Calu3 (cell line): ENCODE measurements at places on chromosomes 3 and 15.

GRCh38 chr3:130699765-130700164 is 46.9 kb downstream of the PIK3R4 start:
- peak; percentile 44 for DNase-seq

DNA sequence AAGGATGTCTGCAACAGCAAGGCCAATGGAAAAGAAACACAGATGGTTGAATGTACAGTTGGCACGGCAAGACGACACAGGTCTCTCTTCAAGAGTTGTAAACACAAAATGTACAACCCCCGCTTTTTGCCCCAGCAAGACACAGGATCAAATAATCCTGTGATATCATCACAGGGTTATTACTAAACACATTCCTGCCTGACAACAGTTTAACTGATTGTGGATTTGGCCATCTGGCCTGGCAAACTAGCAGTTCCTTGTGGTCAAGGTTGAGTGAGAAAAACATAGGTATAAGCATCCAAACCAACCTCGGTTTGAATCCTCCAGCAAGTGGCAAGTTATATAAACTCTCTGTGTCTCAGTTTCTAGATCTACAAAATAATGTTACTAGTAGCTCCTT is 23.4 kb downstream of the PARP16 start:
- no peak for DNase-seq

GRCh38 chr3:146160321-146160963 is 542 bp downstream of the PLOD2 start:
- peak; percentile 89 for DNase-seq

DNA sequence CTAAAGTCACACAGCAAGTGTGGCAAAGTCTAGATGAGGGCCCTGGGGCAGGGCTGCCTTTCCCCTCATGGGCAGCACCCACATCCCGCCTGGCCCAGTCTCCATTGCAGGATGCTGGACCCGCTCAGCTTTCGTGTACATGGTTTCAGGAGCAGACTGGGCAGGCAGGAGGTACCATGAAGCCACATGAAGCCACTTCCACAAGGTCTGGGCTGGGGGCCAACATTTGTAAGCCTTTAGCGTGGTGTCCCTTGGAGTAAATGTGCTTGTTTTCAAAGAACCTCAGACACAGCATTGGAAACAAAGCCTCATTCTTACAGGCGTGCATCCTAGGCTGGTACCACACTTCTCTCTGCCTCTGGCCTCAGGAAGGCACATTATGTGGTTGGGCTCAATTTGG is 34.5 kb downstream of the UMPS start:
- DNase-seq: no peak

DNA sequence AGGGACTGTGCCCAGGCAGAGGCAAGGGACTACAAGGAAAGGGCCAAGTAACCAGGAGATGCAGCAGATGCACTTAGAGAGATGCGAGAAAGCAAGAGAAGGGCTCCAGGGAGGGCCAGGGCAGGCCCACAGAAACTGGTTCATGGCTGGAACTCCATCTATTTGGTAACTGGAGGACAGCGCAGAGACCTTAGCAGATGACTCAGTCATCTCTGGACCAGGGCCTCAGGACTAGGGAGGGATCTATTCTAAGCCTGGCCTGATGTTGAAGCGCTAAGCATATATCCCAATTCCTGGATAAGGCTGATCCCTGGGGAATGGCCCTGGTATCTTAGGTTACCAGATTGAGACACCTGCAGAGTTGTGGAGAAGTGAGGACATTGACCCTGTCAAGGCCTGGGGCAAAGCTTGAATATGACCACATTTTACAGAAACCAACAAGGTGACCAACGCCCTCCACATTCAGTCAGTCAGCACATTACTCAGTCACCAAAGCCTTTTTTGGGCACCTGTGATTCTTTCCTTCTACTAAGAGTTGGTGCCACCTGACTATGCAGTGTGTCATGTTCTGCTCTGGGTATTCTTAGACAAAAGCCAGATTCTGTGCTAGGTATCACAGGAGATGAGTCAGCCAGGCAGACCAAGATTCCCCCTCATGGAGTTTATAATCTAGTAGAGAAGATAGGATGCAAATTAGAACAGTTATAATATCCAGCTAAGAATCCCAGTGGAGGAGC is 68.4 kb upstream of the SLCO3A1 start:
- no peak for DNase-seq

- no peak for DNase-seq
Measured at GRCh38 chr3:116226266-116226665, 219.0 kb downstream of the LSAMP start.

DNA sequence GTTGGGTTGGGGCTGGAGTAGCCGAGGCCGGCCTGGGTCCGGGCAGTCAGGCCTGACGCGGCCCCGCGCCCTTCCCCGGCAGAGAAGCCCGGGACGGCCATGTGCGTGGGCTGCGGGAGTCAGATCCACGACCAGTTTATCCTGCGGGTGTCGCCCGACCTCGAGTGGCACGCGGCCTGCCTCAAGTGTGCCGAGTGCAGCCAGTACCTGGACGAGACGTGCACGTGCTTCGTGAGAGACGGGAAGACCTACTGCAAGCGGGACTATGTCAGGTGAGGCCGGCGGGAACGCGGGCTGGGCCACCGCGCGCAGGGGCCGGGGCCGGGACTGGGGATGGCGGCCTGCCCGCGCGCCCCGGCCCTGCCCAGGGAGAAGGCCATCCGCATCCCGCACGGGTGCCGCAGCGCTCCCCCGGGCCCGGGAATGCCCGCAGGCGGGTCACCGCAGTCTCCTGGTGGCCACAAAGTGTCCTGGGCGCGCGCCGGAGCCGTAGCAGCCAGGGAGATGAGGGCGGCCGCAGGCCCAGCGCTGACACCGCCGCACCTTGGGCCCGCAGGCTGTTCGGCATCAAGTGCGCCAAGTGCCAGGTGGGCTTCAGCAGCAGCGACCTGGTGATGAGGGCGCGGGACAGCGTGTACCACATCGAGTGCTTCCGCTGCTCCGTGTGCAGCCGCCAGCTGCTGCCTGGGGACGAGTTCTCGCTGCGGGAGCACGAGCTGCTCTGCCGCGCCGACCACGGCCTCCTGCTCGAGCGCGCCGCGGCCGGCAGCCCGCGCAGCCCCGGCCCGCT is 1.3 kb downstream of the ISL2 start:
- no peak for DNase-seq

DNA sequence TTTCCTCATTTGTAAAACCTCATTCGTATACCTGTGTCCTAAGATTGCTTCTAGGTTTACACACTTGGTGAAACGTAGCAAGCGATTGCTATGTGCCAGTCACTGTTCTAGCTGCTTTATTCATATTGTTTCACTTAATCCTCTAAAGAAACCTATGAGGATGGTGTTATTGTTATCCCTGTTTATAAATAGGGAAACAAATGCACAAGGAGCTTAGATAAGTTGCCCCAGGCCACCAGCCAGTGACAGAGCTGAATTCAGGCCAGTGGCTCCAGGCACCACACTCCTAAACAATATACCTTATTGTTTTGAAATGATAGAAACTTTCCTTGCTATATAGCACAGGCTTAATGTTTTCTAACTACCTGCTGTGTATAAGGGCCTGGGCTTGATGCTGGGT is 44.0 kb downstream of the LPP start:
- DNase-seq: no peak

DNA sequence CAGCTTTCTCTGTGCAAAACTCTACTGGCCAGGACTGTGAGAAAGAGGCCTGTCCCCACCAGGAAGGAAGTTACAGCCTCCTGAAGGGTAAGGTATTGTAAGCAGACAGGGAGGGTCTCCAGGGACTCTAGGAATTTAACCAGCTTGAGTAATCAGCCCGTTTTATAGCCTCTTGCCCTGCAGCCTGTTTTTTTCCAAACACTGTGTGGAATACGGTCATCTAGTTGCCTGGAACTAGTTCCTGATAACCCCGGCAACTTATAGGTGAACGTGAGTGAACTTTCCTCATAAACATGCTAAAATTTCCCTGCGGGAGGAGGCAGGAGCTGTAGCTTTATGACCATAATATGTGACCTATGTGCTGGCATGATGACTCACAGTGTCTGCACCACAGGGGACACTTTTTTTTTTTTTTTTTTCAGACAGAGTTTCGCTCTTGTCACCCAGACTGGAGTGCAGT is 60.1 kb upstream of the DAZL start:
- peak; percentile 21 for DNase-seq

DNA sequence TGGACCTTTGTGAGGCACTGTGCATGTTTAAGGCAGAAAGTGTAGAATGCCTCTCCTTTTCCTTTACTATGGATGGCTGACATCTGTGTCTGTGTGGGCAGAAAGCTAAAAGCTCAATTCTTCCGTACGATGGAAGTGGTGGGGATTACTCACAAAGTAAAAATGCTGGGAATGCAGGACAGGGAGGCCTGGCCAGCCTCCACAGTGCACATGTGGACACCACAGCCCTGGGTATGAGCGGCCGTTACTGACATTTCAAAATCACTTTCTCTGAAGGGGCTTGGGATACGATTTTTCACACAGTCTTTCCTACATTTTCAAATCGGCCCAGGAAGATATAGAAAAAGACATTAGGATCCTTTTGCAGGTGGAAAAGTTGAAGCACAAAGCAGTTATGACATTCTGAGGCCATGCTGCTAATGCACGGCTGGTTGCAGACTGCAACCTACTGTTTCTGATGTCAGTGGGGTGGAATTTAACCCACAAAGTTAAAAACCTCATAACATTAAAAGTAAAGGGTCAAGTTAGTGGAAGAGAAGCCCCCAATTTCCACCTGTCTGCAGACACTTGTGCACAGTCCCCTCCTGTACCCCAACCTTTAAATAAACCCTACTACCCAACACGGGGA is 27.9 kb downstream of the EHD4 start:
- peak; percentile 35 for DNase-seq

GRCh38 chr3:6039971-6040370 is 820.9 kb upstream of the GRM7 start:
- no peak for DNase-seq

GRCh38 chr15:31342381-31342780 is 15.7 kb downstream of the KLF13 start:
- DNase-seq: no peak

GRCh38 chr15:43250785-43251184 is 15.9 kb downstream of the TGM5 start:
- no peak for DNase-seq

DNA sequence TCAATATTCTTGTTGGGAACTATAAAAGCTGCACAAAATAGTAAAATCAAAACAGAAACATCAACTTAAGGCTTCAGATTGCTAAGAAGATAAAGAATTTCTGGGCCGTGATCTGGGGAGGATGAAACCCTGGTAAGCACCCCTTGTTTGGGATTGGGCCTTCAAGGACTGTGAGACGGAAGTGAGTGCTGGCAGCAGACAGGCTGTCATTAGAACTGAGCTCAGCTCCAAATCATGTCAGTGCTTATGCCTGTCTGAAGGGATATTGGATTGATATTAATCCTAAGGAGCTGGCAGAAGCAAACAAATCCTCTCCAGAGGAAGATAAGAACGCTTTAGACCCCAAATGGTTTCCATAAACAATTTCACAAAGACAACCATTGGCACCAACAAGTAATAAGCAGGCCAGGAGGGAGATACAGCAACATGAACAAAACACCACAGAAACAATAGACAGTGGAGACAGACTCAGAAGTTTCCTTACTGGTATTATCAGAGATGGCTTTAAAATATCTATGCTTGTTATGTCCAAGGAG is 72.6 kb upstream of the CTXND1 start:
- no peak for DNase-seq

- DNase-seq: no peak
Measured at GRCh38 chr3:116393199-116393598, 52.1 kb downstream of the LSAMP start.

DNA sequence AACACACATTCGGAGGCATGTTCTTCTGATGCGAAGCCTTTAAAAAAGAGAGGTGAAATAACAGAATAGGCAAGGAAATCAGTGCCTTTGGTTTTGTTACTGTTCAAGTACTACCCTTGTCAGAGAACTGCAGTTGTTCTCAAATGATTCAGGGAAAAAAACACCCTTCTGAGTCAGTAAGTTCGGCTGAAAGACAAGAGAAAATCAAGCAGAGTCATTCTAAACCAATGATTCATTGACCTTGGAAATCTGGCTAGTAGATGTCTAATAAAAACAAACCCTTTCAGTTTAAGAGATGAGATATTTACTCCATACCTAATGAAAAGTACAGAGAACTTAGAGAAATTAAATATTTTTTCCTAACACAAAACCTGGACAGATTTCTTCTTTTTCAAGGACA is 72.7 kb upstream of the ABI3BP start:
- DNase-seq: no peak

- no peak for DNase-seq
Measured at GRCh38 chr3:169052465-169053302, 610.8 kb downstream of the MECOM start.

DNA sequence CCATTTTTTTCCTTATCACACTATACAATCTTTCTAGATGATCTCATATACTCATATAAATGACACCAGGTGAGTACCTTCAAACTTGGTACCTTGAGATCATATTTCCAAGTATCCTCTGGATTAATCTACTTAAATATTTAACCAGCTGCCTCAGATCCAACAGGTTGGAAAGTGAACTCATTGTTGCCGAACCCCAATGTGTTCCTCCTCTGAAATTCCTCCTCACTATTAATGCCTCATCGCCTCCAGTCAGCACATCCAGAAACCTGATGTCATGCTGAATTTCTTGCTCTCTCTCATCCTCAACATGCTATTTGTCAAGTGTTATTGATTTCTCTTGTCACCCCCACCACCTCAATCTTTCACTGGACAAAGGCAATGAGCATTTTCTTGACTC is 221.8 kb downstream of the FMN1 start:
- DNase-seq: no peak

GRCh38 chr3:149620291-149621020 is 37.4 kb downstream of the WWTR1 start:
- no peak for DNase-seq

GRCh38 chr15:95325763-95326404 is 1004.6 kb upstream of the NR2F2 start:
- no peak for DNase-seq

DNA sequence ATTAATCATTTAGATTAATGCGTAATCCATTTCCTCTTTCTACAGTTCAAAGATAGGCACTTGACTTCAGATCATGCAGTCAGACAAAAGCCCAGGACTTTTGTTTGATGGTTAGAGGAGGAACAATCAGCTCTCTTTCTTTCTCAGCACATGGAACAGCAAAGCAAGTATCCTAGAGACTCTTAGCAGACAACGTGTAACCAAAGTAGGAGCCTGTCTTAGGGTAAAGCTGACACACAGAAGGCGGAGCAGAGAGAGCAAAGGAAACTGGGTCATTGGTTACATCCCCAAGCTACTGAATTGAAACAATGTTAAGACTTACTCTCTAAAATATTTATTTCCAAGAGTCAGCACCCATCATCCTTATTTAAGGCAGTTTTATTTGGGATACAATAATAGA is 110.0 kb upstream of the HES1 start:
- no peak for DNase-seq

DNA sequence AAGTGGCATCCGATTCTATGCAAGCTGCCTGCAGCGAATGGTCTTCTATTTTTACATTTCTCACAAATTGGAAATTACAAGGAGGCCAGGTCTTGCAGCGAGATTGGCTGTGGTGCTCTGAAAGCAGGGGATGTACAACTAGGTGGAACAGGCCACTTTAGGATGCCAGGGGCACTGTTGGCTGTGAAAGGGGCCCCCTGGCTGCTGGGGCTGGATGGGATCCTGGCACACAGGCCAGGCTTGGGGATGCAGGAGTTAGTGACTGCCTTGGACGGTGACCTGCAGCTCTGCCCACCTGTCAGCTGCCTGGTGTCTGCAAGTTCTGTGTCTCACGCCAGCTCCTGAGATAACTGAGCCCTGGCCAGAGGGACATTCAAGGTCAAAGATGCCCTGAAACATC is 4.6 kb downstream of the SLC6A1 start:
- DNase-seq: no peak

- DNase-seq: no peak
Measured at GRCh38 chr3:194405766-194406165, 6.7 kb upstream of the GP5 start.

GRCh38 chr3:134801204-134801958 is 6.3 kb downstream of the EPHB1 start:
- no peak for DNase-seq
